ENCODE measurements at places on chromosomes 3 and 15.

DNA sequence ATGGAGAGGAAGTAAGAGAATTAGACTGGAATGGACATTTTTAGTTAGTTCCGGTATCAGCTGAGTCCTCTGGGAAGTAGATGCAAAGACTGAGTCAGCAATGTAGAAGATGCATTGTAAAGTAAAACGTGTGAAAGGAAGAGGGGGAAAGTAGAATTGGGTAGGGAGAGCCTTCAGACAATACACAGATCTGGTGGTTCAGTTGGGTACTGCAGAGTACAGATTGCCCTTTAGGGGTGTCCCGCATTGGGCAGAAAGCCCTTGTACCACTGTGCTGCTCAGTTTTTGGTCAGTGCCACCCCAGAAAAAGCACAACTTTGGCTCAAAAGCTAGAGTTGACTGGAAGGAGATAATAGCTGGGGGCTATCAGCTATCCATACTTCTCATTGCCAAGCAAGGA is 247.4 kb downstream of the KBTBD8 start:
- ATAC-seq = no peak

GRCh38 chr3:47013231-47013630 is 33.8 kb downstream of the NBEAL2 start:
- ATAC-seq = no peak

DNA sequence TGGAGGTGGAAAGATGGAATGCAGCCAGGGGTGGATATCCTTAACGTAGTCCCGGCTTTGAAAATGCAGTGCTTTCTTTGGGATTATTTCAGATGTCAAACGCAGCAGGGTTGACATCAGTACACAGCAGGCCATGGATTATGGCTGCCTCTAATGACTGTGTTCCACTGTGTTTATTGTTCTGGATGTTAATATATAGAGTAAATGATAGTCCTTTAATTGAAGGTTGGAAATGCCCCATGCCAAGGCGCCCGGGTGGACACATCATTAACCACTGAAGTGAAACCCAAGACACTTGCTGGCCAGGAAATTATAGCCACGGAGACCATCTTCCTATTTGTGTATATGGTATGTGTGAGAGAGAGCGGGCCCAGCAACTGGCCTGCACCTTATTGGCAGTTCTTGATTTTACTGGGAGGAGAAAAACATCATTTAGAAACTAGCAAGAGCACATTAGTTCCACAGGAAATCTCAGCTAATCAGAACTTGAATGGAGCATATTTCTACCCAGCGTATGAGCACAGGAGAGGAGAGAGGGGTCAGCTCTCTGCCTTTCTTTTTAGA is 254.9 kb upstream of the RASGRP1 start:
- no peak for ATAC-seq

- ATAC-seq = no peak
Observed at GRCh38 chr3:107796791-107797190, 274.0 kb downstream of the BBX start.

DNA sequence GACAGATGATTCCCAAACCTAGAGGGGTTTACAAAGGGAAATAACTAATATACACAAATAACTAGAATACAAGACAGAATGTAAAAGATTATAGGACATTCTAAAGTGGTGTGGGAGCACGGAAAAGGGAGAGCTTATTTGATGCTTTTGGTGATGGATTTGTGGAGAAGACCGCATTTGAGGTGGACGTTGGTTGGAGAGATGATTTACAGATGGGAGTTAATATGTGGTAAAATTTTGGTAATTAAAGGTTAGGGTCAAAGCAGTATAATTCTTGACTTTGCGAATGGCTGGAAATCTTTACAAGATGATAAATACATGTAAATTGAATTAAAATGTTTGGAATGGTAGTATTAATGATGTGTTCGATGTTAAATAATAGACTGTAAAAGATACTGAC is 1.2 kb downstream of the KNL1 start:
- no peak for ATAC-seq

DNA sequence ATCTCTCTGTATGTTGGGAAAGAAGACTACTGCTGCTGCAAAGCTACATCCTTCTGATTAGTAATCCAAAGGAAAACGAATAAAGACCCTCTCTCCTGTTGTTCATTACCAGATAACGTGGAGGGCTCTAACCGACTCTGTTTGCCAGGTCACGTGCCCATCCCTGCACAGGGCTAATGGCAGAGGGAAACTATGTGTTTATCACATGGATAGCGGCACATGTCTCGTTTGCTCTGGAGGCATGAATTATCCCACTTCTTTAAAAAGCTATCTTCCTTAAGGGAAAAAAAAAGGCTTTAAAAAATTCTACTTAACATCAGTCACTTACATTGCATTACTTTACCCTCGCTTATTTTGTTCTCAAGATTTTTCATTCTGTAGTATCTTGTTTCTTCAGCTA is 32.9 kb upstream of the APEH start:
- no peak for ATAC-seq

GRCh38 chr3:170207717-170208116 is 14.5 kb upstream of the PRKCI start:
- no peak for ATAC-seq

DNA sequence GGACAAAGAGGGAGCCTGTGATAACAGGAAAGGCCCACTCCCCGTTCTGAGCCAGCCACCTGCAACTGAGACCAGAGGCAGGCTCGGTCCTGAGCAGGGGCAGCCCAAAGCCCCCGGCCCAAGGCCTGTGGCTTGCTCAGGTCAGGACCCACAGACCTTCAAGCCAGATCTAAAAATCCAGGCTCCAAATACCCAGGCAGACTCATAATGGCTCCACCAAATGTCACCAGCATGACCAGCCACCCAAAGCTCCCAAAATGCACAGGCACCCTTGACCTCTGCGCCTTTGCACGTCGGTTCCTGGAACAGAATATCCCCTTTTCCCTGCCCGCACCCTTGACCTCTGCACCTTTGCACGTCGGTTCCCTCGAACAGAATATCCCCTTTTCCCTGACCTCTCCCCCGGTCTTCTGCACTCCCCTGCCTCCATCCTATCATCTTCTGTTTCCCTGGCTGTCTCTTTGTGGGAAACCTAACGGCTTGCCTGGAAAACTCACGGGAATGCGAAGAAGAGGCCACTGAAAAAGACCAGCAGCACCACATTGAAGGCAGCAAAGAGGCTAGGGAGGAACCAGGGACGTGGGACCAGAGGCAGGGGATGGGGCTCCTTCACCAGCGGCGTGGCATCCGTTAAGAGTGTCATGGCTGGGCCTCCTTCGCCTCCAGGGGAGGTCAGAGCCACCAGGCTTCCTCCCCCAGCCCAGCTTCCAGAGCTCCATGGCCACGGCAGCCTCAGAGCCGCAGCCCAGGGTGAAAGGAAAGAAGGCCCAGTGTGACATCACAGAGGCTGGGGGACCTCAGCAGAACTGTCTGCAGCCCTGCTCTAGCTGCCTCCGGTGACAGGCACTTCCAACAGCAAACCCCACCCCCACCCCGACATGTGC is at the start of gene ZDHHC19:
Gene ZDHHC19 (minus strand): TSS at position 728 of the 884 bp plus-strand sequence. CDS start 85 bp downstream, at position 643.
- no peak for ATAC-seq

DNA sequence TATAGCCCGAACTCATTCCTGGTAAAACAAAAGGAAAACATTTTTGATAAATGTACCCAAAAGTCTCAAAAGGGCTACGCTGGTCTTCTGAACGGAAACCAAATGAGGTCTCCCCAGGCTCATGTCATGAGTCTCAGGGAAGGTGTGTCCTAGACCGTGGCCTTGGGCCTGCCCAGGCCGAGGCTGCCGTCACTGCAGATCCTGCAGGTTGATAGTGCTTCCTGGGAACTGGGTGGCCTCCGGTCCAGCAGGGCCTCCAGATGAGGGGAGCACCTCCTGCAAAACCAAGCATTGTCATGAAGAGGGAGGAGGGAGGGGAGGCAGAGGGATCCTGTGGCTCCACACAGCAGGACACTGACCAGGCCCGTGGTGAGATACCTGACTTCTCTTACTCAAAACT is 37.5 kb downstream of the ZXDC start:
- no peak for ATAC-seq

DNA sequence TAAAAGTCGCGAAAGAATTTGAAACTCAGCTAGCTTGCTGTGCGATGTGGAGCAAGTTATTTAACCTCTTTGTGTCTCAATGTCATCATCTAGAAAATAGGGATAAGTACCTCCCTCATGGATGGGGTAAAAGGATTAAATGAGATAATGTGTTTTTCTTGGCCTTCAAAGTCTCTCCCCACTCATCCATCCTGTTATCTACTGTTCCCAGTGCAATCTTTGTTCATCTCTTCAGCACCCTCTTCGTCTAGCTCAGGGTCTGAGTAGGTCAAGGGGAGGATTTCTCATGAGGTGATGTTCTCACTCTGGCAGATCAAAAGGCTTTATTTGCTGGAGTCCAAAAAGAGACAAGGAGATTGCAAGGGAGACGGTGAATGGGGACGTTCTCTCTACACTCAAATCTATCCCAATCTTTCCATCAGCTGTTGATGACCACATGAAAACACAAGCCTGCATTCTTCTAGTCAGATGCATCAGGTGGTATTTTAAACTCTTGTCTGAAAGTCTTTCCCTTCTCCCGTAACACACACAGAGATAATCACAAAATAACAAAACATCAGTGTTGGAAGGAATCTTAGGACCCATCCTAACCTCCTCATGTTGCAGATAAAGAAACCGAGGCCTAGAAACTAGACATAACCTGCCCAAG is 1.3 kb downstream of the MESD start:
- no peak for ATAC-seq

- no peak for ATAC-seq
Observed at GRCh38 chr3:132916096-132916495, 122.1 kb upstream of the TMEM108 start.

DNA sequence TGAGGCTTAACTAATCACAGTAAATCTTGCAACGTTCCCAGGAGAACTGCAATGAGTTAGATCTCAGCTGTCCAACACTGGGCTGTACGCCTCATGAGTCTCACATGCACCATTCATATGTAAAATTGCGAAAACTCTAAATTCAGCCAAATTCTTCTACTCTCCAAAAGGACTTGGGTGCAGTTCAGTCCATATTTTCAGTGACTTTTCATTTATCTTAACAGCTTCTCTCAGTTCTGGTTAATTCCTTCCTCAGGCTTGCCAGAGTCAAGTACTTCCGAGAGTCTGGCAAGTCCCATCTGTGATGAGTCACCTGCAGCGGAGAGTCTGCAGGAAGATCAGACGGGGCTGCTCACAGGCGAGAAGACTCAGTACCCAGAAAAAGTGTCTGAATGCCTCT is 11.5 kb downstream of the CCDC80 start:
- ATAC-seq = peak; percentile 76

- no peak for ATAC-seq
Observed at GRCh38 chr3:126018995-126019394, 50.0 kb downstream of the ROPN1B start.

DNA sequence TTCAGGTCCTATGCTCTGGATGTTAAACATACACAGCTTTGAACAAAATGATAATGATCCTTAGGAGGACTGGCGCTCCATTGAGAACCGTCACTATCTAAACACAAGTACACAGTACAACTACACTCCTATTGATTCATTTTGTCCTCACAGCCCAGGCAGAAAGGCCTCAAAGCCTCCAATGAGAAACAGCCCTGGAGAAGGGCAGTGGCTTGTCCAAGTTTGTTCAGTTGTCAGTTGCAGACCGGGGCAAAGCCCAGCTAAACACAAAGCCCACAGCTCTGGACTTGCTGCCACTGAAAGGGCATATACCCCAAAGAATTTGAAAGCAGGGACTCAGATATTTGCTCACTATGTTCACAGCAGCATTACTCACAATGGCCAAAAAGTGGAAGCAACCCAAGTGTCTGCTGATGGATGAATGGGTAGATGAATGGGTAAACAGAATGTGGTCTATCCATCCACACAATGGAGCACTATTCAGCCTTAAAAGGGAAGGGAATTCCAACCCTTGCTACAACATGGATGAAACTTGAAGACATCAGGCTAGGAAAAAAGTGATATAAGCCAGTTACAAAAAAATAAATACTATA is 34.7 kb downstream of the NUP210 start:
- ATAC-seq = no peak

DNA sequence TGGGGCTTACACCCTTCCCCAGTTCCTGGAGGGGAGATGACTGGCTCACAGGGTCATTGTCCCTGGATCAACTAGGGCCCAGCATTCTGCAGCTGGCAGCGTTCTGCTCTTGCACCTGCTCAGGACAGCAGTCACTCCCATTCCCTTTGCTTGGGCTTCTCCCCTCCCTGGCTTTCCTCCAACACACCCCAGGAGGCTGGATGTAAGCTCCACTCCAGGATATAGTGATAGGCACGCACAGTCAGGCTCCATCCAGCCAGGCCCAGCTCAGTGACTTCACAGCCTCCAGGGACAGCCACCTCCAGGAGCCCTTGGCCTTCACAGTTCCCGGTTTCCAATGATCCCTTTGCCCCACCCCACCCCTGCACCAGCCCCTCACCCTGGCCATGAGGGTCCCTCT is 1.9 kb downstream of the SPTBN5 start:
- no peak for ATAC-seq

- ATAC-seq = no peak
Observed at GRCh38 chr3:88148651-88149050, 1.1 kb upstream of the C3orf38 start.

- ATAC-seq = no peak
Observed at GRCh38 chr3:9204253-9204992, 45.0 kb downstream of the SRGAP3 start.

DNA sequence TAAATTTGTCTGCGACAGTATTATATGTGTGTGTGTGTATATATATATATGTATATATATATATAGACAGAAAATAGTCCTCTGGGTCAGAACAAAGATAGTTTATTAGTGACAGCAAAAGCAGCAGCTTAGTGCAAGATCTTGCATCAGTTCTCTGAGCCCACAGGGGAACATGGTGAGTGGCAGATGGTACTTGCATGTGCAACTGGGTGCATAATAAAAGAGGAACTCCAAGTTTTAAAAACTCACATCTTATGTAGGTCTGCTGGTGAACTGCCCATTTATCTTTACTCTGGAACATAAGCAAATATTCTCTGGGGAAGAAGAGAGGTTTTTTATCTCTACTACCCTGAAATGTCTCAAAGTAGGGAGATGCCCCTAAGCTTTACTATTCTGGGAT is 276.4 kb downstream of the POLQ start:
- no peak for ATAC-seq

GRCh38 chr3:28028554-28028953 is 212.9 kb upstream of the CMC1 start:
- ATAC-seq = no peak

DNA sequence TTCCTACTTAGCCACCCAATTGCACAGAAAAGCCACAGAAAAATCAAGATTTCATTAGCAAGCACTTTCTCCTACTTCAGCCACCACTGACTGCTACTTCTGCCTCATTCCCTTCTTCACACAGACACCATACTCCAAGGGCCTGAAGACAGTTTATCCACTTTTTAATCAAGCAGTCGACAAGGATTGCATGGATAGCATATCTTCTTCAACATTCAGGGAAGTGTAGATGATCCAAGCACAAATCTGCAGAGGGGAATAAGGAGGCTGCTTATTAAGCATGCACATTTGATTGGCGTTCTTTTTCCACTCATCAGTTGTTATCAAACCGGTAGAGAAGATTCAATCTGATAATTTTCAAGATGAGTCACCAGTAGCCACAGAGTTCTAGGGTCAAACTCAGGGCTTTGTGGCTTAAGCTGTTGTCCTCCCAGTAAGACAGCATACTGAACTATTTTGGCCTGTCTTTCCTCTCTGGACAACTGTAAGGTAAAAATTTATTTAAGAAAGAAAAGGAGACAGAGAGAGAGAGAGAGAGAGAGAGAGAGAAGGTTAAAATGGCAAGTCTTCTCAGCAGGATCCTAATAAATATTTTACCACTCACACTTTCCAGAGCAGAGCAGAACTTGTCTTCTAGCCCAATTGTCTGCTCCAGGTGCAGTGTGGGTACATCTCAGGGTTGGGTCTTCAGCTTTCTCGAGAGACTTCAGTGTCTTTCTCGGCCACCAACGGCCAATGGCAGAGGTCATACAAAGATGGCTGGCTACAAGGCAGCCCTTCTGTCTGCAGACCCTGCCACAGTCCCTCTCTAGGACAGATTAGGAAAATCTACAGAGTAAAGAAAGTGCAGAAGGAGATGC is 80.6 kb upstream of the BHLHE40 start:
- peak; percentile 67 for ATAC-seq
